Hypothalamus (tissue), 51 donors: ENCODE measurements at places on chromosomes 3 and 15.

GRCh38 chr3:188947401-188948280 is 224.1 kb upstream of the TPRG1 start:
- peak; percentile 90 for DNase-seq

- no peak for DNase-seq
Observed at GRCh38 chr15:87155771-87156170, 1076.1 kb downstream of the AGBL1 start.

DNA sequence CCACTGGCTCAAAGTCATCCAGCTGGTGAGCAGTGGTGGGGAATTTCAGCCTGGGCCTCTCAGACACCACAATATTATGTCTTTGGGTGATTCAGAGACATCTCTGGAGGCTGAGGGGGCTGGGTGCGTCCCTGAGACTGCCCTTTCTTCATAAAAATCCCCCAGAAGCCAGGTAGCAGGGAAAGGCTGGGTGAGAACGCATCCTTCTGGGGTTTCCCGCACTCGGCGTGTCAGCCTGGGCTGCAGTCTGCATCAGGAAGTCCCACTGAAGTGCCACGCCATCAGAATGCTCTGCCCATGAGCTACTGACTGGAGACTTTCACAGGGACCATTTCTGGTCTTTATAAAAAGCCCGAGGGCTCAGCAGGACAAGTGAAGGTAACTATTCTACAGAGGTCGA is 148.8 kb upstream of the SLC6A11 start:
- no peak for DNase-seq

DNA sequence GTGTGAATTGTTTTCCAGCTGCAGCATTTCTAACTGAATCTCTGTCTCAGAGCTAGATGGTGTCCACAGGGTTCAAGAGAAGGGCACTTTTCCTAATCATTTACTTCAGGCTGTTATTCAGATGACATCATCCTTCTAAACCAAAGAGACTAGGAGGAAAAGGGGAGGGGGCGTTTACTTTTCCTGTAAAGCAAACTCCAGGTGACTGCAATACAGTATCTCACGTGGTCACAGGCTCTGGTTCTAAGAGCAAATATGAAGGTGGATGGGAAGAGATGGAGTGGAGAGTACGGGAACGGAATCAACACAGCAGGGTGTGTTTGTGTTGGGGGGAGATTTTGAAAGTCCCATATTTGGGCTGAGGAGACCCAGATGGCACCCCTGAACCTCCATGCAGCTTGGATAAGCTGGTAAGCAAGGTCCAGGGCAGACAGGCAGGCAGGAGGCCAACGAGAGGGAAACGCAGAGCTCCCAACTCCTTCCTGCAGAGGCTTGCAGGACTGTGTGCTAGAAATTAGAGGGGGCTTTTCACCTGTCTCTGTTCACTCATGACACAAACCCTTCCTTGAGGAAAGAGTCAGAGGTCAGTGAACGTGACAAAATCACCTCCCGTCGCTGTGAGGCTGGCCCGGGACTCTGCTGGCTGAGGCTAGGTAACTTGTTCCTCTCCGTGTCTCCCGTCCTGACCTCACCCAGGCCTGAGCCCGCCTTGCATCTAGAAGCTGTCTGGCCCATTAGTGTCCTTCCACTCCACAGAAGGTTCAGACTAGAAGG is 151.2 kb downstream of the OPA1 start:
- no peak for DNase-seq

DNA sequence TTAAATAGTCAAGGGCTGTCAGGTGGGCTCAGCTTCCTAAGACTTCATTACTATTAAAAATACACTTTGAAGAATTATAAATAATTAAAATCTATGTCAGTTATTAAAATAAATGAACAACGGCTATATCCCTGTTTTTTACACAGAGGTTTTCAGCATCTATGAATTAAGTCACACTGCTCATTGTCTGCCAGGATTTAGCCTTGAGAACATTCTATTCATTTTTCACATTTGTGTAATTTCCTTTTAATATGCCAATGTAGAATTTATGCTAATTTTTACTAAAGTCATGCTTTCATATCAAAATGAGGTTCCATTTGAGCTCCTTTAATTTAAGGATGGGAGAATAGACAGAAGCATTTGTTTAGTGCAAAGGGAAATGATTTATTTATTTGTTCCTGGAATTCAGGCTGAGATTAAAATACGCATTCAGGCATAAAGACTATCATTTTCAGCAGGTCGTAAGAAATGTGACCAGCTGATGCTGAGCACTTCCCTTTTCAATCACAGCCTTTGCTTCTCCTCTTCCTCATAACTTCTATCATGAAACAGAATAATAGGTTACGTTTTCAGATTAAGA is 345.1 kb downstream of the MFSD1 start:
- DNase-seq, result no peak
